Kidney glomerular epithelial cell (primary cell): ENCODE measurements at places on chromosomes 12 and 14.

DNA sequence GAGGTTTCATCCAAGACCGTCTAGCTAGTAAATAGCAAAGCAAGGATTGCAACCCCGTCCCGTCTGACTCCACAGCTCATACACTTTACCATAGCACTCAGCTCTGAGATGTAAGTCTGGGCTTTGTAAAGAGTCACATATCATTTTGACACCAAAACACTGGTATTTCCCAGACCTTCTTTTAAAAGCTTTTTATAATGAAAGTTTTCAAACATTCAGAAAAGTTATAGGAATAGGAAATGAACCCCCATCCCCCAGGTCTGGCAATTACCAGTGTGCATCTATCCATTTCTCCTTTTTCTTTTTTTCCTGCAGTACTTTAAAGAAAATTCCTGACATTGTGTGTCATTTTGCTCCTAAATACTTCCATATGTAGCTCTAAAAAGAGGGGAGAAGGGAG is 183.6 kb upstream of the CCND2 start:
- no peak for DNase-seq

DNA sequence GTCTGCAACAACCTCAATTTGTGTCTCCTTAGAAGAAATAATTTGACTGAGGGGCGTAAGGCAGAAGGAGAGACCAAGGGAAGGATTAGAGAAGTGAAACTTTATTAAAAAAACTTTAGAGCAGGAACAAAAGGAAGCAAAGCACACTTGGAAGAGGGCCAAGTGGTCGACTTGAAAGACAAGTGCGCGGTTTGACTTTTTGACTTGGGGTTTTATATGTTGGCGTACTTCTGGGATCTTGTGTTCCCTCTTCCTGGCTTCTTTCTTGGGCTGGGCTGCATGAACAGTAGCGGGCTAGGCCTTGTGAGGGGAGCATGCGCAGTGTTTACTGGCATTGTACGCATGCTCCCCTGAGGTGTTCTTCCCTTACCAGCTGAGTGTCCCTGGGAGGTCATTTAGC is 369.3 kb upstream of the DCN start:
- DNase-seq: no peak

- no peak for DNase-seq
Measured at GRCh38 chr14:50784683-50785456, 46.1 kb downstream of the NIN start.

GRCh38 chr12:27779416-27779919 is 565 bp upstream of the KLHL42 start:
- no peak for DNase-seq

DNA sequence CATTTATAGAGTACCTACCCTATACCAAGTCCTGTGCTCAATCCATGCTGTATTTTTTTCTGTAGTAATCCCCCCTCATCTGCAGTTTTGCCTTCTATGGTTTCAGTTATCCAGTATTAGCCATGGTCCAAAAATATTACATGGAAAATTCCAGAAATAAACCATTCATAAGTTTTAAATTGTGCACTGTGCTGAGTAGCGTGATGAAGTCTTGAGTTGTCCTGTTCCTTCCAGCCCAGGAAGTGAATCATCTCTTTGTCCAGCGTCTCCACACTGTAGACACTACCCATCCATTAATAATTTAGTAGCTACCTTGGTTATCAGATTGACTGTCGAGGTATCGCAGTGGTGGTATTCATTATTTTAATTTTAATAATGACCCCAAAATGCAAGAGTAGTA is 54.2 kb downstream of the SUDS3 start:
- no peak for DNase-seq

GRCh38 chr12:64083285-64084210 is 138.5 kb downstream of the KICS2 start:
- DNase-seq: peak; percentile 38

DNA sequence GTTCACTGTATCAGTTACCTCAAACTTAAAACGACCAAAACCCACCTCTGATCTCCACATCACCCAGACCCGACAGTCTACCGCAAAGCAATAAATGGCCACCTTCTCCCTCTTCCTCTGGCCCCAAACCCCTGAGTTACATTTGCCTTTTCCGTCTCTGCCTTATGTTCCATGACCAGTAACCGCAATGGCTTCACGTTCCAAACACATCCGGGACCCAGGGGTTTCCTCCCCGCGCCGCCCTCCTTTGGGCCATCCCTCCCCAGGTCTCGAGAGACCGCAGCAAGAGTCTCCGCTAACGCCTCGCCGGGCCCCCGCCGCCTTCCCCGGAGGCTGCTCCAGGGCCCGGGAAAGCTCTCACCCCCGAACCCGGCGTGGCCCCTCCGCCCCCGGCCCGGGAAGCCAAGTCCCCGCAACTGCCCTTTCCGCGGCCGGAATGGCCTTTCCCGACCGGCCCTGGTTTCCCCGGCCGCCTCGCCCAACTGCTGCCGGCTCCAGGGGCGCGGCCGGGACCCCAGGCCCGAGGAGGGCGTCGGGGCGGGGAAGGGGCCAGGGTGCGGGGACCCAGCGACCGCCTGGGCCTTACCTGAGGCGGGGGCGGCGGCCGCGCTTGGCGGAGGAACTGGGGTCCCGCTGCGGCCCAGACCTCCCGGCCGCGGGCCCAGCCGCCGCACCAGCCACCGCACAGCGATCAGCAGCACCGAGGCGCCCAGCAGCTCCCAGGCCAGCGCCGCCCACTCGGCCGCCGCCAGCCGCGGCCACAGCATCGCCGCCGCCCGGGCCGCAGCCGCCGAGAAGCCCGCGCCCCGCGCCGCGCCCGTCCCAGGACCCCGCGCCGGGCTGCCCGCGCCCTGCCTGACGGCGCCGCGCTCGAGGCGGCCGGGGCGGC is at the start of gene ANKLE2:
TSS of gene ANKLE2 (minus strand) at position 801 of the 889 bp plus-strand sequence. CDS start at position 767, 34 bp downstream.
- DNase-seq: no peak

GRCh38 chr12:16472631-16473030 is 125.2 kb downstream of the MGST1 start:
- DNase-seq: no peak

DNA sequence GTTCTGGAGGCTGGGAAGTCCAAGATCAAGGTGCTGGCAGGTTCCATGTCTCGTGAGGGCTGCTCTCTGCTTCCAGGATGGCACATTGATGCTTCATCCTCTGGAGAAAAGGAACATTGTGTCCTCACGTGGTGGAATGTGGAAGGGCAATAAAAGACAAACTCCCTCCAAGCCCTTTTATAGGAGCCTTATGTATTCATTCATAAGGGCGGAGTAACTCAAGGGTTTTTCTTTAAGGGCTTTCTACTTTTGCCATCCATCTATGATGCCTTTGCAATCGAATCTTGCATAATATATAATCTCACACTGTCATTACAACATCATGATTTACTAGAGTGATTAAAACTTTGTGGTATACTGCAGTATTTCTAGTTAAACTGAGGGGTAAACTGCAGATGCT is 132.7 kb upstream of the DDHD1 start:
- DNase-seq: no peak

- no peak for DNase-seq
Measured at GRCh38 chr12:84730561-84731162, 181.9 kb downstream of the SLC6A15 start.

GRCh38 chr12:108123402-108123801 is 5.7 kb upstream of the WSCD2 start:
- no peak for DNase-seq

GRCh38 chr12:62728741-62729140 is 206.2 kb downstream of the PPM1H start:
- DNase-seq: no peak

- DNase-seq: no peak
Measured at GRCh38 chr12:447141-447540, 12.6 kb upstream of the B4GALNT3 start.

DNA sequence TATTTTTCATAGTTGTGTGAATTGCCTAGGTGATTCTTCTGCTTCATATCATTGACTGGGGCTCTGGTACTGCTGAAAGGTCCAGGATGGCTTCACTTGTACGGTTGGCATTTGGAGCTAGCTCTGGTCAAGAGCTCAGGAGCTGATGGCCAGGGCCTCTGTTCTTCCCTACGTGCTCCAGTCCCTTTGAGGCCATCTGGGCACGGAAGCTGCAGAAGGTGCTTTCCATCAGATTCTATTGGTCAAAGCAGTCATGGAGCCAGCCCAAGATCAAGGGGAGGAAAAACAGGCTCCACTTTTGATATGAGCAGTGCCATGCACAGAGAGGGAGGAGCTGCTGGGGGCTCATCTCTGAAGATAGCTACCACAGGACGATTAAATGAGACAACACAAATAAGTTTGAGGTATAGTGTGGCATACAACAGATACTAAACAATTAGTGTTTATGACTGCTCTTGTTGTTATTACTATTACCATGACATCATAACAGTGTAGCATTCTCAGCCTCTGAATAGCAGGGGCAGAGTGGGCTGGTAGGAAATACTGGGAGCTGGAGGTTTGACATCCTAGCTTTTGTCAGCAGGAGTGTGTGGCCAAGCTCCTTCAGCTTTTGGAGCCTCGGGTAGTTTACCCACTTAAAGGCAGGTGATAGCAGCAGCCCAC is 10.4 kb downstream of the KRT83 start:
- DNase-seq: no peak

DNA sequence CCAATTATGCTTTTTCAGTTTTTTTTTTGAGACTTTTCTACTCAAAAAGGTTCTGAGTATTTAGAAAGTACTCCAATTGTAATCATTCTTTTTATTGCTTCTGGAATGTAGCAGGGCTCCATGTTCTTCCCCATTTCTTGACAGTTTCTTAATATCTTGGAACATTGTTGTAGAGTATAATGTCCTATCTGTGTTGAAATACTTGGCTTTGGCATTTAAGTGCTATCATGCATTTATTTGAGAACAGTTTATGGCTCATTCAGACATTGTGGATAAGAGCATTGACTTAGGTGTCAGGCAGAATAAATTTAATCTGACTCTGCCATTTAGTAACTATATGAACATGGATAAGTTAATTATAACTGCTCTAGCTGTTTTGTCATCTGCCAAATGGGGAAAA is 28.3 kb downstream of the ADIPOR2 start:
- DNase-seq: no peak

GRCh38 chr12:18798535-18799361 is 60.8 kb downstream of the CAPZA3 start:
- DNase-seq: peak; percentile 56

- peak; percentile 94 for DNase-seq
Measured at GRCh38 chr12:2268471-2269286, 215.9 kb downstream of the CACNA1C start.

GRCh38 chr12:94620621-94621020 is 29.7 kb downstream of the TMCC3 start:
- no peak for DNase-seq

DNA sequence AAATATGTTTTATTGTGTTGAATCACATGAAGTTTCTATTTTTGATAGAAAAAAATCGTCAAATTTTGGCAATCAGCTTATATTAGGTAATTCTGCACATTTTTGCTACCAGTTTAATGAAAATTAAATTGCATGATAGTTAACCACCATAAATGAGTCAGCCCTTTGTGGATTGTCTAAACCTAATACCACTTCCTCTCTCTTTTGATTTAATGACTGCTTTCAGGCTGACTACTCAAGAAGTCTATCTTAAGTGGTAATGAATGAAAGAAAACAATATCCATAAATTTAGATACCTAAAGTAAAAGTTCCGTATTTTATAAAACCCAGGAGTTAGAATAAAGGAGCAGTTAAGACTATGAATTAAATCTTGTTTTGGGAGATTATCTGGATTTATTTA is 450.5 kb downstream of the TMEM117 start:
- peak; percentile 10 for DNase-seq

- DNase-seq: no peak
Measured at GRCh38 chr12:5470703-5471102, 38.8 kb downstream of the NTF3 start.

GRCh38 chr14:50008974-50009373 is 107.4 kb downstream of the VCPKMT start:
- DNase-seq: no peak

- DNase-seq: no peak
Measured at GRCh38 chr12:3200814-3201233, 123.6 kb downstream of the TSPAN9 start.

DNA sequence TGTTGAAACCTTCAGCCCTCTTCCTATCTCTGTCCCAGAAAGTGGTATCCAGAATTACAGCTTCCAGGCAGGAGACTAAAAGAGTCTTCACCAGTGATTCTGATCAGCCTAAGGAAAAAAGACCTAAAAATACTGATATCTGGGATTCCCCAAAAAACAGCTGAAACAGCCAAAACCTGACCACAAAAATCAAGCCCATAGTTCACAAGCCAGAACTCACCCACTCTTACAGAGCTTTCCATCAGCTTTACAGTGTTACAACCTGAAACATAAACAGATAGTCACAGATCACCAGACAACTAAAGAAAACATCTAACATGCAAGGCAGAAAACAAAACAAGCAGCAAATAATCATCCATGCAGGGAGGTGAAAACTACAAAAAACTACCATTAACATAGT is 26.0 kb upstream of the TSPAN8 start:
- no peak for DNase-seq

DNA sequence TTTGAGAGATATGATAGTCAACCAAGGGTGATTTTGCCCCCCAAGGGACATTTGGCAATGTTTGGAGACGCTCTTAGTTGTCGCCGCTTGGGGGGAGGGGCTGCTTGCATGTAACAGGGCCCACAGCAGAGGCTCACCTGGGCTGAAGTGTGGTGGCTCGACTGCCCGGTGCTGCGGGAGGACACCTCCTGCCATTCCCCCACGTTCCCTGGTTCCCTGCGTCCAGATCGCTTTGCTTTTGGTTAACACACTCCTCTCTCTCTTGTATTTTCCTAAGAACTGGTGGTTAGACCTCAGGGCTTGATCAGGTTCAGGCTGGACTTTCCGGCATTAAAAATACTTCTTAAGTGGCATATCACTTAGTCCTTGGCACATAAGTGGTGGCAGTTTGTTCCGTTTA is 18.9 kb downstream of the PPP2R5C start:
- no peak for DNase-seq

- DNase-seq: no peak
Measured at GRCh38 chr14:74571441-74571841, 40.6 kb downstream of the LTBP2 start.

DNA sequence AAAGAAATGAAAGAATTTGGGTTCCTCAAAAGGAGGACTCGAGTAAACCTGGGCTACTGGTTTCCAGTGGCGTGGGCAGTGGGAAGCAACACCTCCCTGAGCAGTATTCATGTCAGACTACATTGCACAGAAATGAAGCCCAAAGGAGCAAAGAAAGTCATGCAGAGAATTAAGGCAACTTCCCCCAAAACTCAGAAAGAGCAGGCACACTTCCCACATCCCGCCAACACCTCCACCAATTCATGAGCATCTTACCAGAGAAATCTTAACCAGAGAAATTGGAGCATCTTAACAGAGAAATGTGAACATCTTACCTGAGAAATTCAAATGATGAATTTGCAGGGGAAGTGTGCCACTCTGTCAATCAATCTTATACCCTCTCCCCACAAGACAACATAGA is 36.7 kb downstream of the SLC8A3 start:
- no peak for DNase-seq

GRCh38 chr12:25156061-25156460 is 38.9 kb downstream of the DNAI7 start:
- no peak for DNase-seq

- peak; percentile 37 for DNase-seq
Measured at GRCh38 chr12:67710582-67710981, 62.0 kb downstream of the DYRK2 start.

GRCh38 chr12:63941166-63941800 is 96.8 kb downstream of the SRGAP1 start:
- DNase-seq: no peak

- DNase-seq: peak; percentile 87
Measured at GRCh38 chr14:22871224-22872032, at the start of gene LRP10. Gene LRP10, plus strand, starts transcription at chr14:22871740. Its CDS starts 564 bp downstream, at chr14:22872304.
